ENCODE measurements at places on chromosomes 1 and 21. TPM values are rescaled to one million over a fixed set of nuclear protein-coding genes. Genes with fewer than 3 reads are reported as not detected.

Gene AJAP1
- total RNA-seq, result 0.11 TPM

Gene RGS13
- total RNA-seq, result not detected

Gene PODN
- not detected for total RNA-seq

- DNase-seq, result no peak
These were observed 61.6 kb upstream of the KIAA0040 start for GRCh38 chr1:175254190-175254589.

DNA sequence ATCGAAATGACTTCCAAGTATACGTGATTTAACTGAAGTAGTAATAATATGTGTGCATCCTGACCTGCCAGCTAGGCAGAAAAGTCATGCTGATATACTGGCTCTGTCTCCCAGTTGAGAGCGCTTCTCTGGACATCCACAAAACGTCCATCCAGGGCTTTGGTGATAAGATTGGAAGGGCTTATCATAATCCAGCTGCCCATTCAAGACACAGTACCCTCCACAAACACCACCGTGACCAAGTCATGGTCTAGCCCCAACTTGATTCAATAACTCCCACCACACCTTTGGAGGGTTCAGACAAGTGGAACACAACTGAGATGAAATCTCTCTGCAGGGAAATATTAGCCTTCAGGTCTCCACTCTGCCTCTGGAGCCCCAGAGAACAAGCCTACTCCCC is 76.2 kb downstream of the CD46 start:
- no peak for DNase-seq

DNA sequence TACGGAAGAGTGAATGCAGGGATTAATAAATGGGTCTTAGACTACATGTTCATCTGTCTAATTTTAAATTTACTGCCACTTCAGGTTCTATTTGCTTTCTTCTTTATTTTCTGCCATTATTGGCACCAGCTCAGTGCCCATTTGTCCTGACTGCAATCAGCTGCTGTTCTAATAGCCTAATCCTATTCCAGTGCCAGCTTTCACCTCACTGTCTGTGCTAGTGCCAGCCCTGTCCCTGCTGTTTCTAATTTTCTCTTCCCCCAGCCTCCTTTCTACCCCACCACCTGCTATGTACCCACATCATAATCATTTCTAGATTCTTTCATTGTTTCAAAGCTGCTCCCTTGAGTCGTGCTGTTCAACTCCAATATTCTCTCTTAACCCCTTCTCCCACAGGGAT is 86.4 kb downstream of the KCNK1 start:
- DNase-seq, result no peak

- no peak for DNase-seq
These were observed 52.1 kb upstream of the ZBTB40 start for GRCh38 chr1:22399421-22400091.

GRCh38 chr1:76237211-76237610 is 162.7 kb downstream of the ST6GALNAC3 start:
- DNase-seq, result no peak

GRCh38 chr1:53372501-53372951 is 44.7 kb upstream of the LRP8 start:
- no peak for DNase-seq

DNA sequence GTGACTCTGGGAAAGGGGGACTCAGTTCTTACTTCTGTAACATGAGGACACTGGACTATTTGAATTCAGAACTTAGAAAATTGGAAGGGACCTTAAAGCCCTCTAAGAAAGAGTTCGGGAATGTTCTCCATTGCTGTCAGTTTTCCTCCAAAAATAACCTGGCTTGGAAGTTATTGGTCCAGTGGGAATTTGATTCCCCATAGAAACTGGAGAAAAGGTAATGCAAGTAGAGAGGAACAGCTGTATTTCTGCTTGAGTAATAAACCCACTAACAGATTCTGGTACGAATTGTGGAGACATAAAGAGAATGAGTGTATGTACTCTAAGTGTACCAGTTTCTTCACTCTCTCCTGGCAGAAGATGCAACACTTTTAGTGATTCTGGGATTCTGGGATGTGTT is 1.8 kb downstream of the ZBED6 start:
- no peak for DNase-seq

DNA sequence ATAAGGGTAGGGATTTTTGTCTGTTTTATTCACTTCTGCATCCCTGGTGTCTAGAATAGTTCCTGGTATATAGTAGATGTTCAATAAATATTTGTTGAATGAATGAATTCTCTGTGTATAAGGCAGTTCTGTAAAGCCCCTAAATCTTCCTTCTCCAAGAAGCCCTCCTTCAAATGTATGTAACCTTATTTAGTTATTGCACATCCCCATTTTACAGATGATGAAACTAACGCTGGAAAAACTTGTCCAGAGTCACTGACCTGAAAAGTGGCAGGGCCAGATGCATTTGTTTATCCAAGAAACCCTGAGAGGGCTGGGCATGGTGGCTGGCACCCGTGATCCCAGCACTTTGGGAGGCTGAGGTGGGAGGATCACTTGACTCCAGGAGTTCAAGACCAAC is 4.3 kb upstream of the LMNA start:
- DNase-seq, result no peak

Gene SPATC1L
- 11.2 TPM for total RNA-seq

DNA sequence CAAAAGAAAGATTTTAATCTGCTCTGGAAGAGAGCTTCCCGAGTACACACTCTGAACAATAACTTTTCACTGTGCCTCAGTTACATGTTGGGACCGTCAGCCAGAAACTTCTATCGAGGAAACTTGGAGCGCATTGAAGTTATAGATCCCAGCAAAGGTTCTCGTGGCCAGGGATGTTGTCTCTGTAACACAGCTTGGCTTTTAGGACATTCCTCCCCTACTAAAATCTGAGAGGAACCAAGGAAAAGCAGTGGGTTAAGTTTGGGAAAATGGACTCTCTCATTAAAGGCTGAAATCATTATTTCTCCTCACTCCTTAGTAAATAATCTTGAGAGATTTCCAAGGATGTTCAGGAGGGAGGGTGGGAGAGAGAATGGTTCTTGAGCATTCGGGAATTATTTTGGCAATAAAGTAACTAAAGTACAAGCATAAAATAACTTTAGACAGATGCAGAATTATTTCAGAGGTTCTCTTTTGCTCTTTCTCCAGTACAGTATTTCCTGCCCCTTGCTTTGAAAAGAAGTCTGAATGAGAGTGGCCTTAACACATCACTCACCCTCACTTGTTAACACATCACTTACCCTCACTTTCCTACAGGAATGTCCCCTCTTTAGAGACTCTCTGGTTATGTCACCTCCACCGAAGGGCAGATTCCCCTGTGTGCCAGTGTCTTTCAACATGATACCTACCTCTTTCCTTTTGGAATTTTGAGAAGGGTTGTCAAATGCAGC is 1.8 kb upstream of the NFIA start:
- DNase-seq, result no peak

GRCh38 chr1:15402809-15403450 is 6.8 kb upstream of the EFHD2 start:
- no peak for DNase-seq

- DNase-seq, result no peak
These were observed 44.6 kb downstream of the MAEL start for GRCh38 chr1:167033646-167034045.

DNA sequence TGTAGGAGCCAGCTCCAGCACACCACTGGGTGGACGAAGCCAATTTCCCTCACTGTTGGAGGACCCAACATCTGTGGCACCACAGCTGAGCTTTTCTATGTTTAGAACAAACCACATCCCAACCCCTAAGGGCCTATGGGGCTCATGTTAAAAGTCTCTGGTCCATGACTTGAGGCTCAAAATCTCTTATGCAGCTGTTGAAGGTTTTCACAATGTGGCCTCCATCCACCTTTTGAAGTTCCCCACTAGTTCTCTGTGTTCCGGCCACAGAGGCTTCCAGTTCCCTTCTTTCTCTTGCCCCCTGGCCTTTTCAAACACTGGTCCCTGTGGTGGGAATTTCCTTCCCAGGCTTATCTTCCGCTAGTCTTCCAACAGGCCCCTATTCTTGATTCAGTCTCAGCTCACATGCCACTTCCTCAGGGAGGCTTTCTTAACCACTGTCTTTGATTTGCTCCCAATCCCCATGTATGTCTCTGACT is 3.9 kb upstream of the IFNLR1 start:
- no peak for DNase-seq

Gene SLAMF1
- total RNA-seq, result 9.8 TPM

- DNase-seq, result no peak
These were observed 252.0 kb downstream of the RHOU start for GRCh38 chr1:228987286-228987685.

- DNase-seq, result no peak
These were observed 60.9 kb downstream of the IL23R start for GRCh38 chr1:67227196-67227595.

DNA sequence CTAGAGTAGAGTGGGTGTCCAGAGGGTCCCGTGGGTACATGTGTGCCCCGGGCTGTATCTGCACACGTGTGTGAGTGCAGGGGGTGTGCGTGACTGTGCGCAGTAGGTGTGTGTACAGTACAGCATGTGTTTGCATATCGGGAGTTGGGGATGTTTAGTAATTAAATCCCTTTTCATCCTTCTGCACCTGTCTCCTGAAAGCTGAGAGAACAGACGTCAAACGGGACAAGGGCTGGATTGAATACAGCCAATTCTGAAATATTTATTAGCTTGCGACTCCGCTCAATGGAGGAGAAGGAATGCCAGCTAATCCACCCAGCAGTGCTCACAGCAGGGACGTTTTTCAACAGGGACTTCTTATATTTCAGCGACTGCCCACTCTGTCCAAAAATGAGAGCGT is 44.7 kb upstream of the CASZ1 start:
- no peak for DNase-seq

GRCh38 chr1:224407571-224408293 is 26.9 kb downstream of the WDR26 start:
- DNase-seq, result no peak

Gene CLDN8
- total RNA-seq, result not detected

DNA sequence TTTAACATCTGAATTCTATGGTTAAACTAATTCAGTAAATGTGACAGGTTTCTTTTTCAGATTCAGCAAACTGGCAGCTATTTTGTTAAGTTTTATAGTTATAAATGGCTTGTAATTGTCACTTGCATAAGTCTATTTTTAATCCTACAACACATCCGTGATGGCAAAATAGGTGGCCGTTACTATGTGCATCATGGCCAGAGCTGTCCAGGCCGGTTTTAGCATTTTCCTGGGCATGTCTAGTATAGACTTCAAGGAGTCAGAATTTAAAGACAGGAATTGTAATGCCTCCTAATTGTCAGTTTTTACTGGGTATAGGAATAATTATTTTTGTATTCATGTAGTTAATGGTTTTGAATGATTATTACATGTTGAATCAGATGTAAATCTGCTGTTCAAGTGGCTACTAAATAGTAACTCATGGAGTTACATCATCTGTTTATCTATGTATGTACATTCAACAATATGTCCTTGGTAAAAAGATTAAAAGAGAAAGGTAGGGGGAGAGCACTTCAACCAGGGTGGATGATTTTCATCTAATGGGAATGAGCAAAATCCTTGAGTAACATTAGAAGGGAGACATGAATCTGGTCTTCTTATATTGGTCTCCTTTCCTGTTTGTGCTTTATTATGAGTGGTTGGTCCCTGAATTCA is 3.2 kb upstream of the B3GALT2 start:
- no peak for DNase-seq

DNA sequence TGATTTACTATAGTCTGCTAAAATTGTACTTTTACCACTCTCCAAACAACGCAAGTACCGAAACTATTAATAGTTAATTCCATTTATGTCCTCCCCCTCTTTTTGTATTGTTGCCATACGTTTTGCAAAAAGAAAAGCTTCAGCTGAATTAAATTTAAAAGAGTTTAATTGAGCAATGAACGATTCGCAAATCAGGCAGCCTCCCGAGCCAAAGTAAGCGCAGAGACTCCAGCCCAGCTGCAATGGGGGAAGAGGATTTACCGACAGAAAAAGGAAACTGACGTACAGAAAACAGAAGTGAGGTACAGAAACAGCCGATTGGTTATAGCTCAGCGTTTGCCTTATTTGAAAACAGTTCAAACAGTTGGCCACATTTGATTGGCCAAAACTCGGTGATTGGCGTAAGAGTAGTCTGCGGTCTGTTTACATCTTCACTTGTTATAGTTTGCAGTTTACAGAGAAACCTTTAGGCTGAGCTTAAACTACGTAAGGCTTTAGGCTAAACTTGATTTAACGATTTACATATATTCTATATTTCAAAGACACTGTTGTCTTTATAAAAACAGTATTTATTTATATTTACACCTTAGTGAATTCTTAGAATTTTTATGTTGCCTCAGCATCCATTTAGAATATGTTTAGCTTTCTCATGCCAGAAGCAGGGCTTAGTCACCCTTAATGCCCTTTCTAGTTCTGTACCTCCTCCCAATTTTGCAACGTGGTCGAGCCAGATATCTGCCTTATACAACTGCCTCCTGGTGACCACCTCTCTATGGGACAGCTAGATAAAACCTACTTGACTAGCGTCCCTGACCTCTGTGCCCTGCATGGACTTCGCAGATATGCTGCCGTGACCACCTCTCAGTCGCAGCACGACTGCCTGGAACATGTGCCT is 23.8 kb downstream of the CR1 start:
- no peak for DNase-seq

Gene OR2G6
- total RNA-seq, result not detected

GRCh38 chr21:19608101-19608621 is 1204.6 kb upstream of the TMPRSS15 start:
- no peak for DNase-seq

GRCh38 chr1:105684714-105685113 is 1371.8 kb upstream of the PRMT6 start:
- no peak for DNase-seq

DNA sequence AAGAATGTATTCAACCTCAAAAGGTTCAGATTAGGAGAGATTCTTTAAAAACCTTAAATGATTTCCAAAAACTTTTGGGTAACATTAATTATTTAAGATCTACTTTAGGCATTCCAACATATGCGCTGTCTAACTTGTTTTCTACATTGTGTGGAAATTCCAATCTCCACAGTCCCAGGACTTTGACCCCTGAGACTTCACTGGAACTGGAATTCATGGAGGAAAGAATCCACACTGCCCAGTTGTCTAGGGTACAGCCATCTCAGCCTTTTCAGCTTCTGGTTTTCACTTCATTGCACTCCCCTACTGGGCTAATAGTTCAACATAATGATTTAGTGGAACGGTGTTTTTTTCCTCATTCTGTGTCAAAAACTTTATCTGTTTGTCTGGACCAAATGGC is 161.5 kb downstream of the IER5 start:
- no peak for DNase-seq

DNA sequence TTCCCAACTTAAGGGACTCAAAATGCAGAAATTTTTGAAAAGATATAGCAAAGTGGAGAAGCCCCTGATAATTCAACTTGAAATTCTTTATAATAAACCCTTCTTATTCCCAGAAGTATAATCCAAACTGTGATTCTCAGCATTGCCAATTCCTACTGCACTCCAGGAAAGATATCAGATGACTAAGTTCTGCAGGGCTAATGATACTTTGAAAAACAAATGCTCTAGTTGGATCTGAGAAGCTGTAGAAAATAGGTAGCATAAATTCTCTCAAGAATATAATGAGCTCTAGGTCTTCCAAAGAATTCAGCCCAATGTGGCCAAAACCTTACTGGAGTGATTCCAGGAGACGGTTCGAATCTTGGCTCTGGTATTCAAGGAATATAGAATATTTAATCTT is 294.0 kb upstream of the PTBP2 start:
- DNase-seq, result no peak

Data from naive thymus-derived CD8-positive, alpha-beta T cell (primary cell).